ENCODE measurements at places on chromosomes 6 and 20.

DNA sequence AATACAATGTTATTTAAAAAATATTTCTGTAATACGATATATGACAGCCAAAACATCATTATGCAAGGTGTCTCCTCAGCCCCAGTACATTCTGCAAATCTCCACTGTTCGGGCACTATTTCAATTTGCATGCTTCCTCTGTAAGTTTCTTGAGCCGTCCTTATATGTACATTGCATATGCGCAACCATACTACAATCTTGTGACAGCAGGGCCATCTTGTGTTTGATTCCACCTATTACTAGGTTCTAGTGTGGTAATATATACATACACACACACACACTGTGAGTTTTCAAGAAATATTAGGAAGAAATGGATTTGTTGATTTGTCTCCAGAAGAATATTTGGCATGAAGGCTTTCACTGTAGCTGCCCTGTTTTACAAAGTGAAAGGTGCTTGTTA, 9.8 kb downstream of the LYRM4 start:
- no peak for DNase-seq

GRCh38 chr6:109118871-109119354, 23.6 kb downstream of the CEP57L1 start:
- DNase-seq = no peak

GRCh38 chr6:50992704-50993625, 174.3 kb downstream of the TFAP2B start:
- DNase-seq = no peak

GRCh38 chr20:41480054-41480770, 113.6 kb upstream of the EMILIN3 start:
- DNase-seq = no peak

GRCh38 chr20:41058674-41059635, 30.3 kb downstream of the TOP1 start:
- DNase-seq = no peak

DNA sequence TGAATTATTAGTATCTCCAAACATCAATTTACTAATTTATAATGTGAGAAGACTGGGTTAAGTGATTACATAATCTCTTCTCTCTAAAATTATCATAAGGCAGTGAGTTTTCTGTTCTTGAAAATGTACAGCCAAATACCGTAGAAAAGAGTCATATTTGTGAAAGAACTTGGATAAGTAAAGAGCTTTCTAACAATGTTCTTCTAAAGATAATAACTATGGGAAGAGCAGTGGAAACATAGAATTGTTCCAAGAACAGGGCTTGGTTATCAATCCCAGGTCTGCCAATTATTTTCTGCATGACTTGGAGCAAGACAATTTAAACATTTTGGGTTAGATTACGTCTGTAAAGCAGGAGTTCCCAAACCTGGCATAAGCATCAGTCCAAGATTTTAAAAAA, 198.1 kb upstream of the SGK1 start:
- DNase-seq = no peak

DNA sequence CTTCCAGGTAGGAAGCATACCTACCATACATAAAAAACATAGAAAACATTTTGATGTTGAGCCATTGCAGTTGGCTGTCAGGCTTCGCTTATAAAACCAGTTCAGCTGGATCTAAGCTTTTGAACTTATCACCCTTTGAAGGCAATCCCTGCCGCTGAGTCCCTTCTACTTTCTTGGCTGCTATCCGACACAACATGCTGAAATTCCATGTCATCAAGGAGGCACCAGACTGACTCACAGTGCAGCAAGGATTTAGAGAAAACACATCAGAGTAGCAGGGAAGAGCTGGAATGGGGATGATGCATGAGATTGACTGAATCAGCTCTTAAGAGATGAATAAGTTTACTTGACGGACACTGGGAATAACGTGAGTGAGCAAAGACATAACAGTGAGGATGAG, 135.0 kb upstream of the MAN1A1 start:
- no peak for DNase-seq

DNA sequence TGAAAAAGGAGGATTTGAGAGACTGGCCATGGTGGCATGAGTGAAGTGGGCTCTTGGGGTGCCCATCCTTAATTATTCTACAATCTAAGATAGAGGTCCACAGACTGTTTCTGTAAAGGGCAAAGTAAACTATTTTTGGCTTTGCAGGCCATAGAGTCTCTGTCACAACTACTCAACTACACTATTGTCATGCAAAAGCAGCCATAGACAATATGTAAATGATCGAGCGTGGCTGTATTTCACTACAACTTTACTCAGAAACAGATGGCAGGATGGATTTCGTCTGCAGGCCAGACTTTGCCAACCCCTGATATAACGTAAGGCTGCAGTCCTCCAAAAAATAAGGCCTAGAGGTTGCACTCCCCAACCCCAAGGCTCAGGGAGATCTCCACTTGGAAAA, 58.2 kb upstream of the NAA20 start:
- DNase-seq = no peak

- DNase-seq = no peak
These were observed 1.4 kb downstream of the SDC4 start for GRCh38 chr20:45346851-45347250.

DNA sequence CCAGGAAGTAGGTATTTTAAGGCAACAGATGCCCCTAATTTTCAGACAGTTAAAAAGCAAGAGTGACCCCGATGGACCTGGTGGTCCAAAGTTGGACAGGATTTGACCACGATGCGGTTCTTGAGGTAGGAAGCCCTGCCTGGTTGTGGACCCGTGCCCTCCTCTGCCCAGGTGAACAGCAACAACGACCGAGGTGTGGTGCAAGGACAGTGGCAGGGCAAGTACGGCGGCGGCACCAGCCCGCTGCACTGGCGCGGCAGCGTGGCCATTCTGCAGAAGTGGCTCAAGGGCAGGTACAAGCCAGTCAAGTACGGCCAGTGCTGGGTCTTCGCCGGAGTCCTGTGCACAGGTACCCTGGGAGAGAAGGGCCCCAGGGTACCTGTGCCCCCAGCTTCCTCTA, 18.7 kb downstream of the TGM6 start:
- DNase-seq = no peak

DNA sequence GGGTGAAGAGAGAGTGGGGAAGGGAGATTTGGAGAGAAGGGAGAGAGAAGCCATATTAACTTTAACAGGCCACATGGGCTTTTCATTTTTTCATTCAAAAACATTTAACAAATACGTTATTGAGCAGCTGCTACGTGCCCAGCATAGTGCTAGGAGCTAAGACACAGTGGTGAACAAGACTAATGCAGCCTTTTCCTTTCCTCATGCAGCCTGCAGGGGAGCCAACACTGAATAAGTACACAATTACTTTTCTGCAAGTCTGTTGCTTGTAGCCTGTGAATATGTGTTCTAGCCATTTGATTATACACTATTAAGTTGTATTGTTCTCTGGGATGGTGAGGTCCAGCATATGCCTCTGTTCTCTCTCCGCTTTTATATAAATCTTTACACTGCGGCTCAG, 1.9 kb upstream of the BLOC1S5 start:
- DNase-seq = no peak
